ENCODE measurements at places on chromosomes 7 and 10.

GRCh38 chr10:117400329-117400728 lies 25.1 kb upstream of the PDZD8 start:
- no peak overlapping the region for H3K27ac ChIP-seq
- peaks cover 9% of the 10 kb centered on the region for H3K27me3 ChIP-seq
- H3K4me1 ChIP-seq, result no peaks in the 10 kb centered on the region

DNA sequence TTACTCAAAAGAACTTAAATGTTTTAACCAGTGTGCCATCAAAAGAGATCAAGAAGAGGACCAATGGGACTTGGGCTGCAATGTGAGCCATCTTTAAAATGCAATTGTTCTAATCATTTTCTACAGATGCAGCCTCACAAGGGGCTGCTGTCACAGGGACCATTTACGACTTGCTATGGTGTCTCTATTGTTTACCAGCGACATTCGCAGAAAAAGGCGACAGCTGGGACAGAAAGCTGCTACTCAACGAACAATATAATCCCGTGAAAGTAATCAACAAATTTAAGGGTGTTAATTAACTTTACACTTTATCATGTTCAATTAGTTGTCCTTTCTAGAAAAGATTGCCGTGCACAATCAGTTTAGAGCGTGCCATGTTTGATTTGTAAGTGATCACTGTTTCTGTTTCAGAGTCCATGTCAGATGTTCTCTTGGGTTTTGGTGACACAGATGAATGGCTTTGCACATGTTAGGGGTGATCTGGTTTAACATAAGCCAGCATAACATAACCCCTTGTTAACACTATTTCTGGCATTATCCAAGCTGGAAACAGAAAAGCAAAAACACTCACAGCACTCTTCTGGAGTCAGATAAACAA lies 110.8 kb downstream of the HIBADH start:
- no peaks in the 10 kb centered on the region for H3K4me1 ChIP-seq
- peaks cover 3% of the 10 kb centered on the region for H3K36me3 ChIP-seq
- H3K27ac ChIP-seq, result no peak overlapping the region
- no peaks in the 10 kb centered on the region for H3K27me3 ChIP-seq
- no peak for DNase-seq
- no peak overlapping the region for H3K4me3 ChIP-seq

- no peak overlapping the region for H3K4me3 ChIP-seq
- no peak for DNase-seq
- H3K27ac ChIP-seq, result no peak overlapping the region
- H3K4me1 ChIP-seq, result no peaks in the 10 kb centered on the region
- H3K27me3 ChIP-seq, result no peaks in the 10 kb centered on the region
Observed at GRCh38 chr7:143504215-143504936, 26.7 kb downstream of the TAS2R41 start.

DNA sequence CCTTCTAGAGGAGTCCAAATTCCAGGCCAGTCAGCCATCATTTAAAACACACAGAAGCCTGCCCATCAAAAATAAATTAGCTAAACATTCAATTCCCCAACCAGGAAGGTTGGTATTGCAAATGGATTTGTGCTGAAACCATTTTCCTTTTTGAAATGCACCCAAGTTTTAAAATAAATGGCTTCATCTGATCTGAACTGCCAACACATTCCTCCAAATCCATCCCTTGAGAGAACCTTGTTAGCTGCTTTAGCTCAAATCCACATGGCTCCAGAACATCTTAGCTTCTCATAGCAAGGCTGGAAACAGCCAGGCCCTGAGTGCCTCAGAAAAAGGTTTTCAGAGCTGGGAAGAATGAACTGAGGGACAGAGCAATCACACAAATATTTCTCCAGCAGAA lies 306.3 kb downstream of the FZD1 start:
- H3K27ac ChIP-seq, result no peak overlapping the region
- H3K27me3 ChIP-seq, result no peaks in the 10 kb centered on the region
- H3K36me3 ChIP-seq, result no peaks in the 10 kb centered on the region
- no peaks in the 10 kb centered on the region for H3K4me1 ChIP-seq
- no peak for DNase-seq
- H3K4me3 ChIP-seq, result no peak overlapping the region

DNA sequence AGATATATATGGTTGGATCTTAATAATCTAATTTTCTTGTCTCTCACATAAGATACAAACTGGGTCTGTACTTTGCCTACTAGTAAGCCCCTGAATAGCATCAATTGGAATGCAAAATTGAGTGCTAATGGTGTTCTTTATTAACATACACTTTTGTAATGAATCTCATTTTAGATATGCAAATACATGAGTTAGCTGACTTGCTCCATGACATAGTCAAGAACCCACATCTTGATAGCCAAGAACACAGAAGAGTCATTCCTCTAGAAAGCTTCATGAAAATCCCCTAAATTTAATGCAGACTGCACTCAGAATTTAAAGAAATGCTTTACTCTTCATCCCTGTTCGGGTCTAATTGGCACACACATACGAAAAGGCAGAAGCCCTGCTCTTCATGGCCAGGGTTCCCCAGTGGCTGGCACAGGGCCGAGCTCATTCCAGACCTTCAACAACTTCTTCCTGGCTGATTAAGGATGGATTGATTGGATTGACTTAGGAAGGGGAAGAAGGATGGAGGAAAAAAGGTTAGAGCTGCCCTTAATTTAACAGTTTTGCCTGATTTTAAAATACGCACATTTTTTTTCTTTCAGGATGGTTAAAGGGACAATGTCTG lies 431.1 kb upstream of the KLF6 start:
- no peak for DNase-seq
- H3K36me3 ChIP-seq, result no peaks in the 10 kb centered on the region
- no peaks in the 10 kb centered on the region for H3K4me1 ChIP-seq
- H3K4me3 ChIP-seq, result no peak overlapping the region

DNA sequence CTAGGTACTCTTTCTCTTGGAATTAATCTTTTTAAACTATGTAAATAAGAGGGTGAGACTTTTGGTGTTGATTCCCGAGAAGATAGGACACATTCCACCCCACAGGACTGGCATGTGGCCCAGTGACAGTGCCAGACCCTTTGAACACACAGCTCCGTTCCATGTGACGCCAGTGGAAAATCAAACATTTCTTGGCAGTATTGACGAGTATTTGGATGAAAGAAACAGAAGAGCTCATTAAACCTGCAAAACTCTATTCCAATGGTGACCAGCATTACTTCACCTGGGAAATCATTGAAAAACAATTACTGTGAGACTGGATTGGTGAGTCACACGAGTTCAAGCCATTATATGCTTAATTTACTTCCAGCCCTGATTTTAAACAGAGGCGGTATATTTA lies 25.8 kb downstream of the AKR1E2 start:
- H3K27ac ChIP-seq, result no peak overlapping the region
- no peak for DNase-seq
- peaks cover 6% of the 10 kb centered on the region for H3K4me1 ChIP-seq
- no peak overlapping the region for H3K4me3 ChIP-seq

- H3K36me3 ChIP-seq, result peaks cover 80% of the 10 kb centered on the region
- H3K27ac ChIP-seq, result no peak overlapping the region
- DNase-seq, result no peak
- H3K4me1 ChIP-seq, result peaks cover 3% of the 10 kb centered on the region
- no peaks in the 10 kb centered on the region for H3K27me3 ChIP-seq
Observed at GRCh38 chr10:94351089-94351488, 11.7 kb downstream of the NOC3L start.

DNA sequence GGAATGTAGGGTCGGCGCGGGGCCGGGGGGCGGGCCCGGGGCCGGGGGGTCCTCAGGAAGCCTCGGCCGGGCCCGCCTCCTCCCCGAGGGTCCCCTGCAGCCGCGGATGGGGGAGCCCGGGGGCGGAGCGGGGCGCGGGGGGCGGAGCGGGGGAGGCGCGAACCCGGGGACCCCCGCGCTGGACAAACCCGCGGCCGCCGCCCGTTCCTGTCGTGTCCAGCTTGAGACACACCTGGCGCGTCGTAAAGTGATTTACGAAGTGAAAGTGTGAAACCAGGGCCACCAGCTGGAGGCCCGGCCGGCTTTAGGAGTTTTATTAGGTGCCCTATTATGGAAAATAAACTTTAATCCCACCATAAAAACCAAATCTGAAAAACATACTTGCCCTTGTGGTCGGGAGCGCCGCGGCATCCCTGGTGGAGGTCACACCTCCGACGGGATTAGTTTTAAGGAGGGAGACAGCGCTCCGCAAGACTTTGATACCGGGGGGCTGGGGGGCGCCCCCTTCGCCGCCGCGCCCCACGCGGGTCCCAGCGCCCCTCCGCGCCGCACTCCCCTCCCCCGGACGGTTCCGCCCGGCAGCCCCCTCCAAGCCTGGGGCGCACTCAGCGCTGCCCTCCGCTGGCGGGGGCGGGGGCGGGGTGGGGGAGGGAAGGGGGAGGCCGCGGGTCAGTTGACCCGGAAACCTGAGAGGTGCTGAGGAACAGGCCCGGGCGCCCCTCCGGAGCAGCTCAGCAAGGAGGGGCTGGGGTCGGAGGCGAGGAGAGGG lies 10.3 kb downstream of the MNX1 start:
- no peaks in the 10 kb centered on the region for H3K36me3 ChIP-seq
- DNase-seq, result no peak
- no peak overlapping the region for H3K27ac ChIP-seq
- H3K4me1 ChIP-seq, result peaks cover 14% of the 10 kb centered on the region
- peaks cover 94% of the 10 kb centered on the region for H3K27me3 ChIP-seq

DNA sequence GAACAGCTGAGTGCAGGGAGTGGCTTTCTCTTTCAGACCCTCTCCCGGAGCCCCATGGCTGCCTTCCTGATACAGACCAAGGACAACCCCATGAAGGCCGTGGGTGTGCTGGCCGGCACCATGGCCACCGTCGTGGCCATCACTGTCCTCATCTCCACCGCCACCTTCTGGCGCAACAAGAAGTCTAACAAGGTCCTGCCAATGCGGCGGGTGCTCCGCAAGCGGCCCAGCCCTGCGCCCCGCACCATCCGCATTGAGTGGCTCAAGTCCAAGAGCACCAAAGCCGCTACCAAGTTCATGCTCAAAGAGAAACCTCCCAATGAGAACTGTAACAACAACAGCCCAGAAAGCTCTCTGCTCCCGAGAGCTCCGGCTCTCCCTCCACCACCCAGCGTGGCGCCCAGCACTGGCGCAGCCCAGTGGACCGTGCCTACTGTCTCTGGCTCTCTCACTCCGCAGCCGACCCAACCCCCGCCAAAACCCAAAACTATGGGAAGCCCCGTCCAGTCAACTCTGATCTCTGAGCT lies 11.2 kb downstream of the LRIT2 start:
- no peaks in the 10 kb centered on the region for H3K4me1 ChIP-seq
- H3K4me3 ChIP-seq, result peak overlapping the region; percentile 1
- no peak for DNase-seq
- no peaks in the 10 kb centered on the region for H3K27me3 ChIP-seq
- H3K36me3 ChIP-seq, result no peaks in the 10 kb centered on the region

Measured in naive thymus-derived CD8-positive, alpha-beta T cell (primary cell).